T-cell (primary cell): ENCODE measurements at places on chromosomes 4 and X. TPM values are rescaled to one million over a fixed set of nuclear protein-coding genes. Genes with fewer than 3 reads are reported as not detected.

DNA sequence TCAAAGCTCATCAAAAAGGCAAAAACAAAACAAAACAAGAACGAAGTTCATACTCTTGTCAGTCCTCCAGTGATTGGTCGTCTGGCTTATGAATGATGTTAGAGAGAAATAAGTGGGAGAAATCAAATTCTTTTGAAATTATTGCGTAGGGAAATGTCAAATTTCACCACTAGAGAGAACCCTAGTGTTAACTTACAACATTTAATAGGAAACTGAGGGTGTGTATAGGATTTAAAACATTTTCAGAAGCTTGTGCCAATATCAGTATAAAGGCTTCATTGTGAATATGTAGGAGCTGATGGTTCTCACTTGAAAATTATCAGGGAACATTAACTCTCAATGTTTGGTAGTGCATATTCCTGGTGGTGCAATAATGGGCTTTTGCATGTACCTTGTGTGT is 17.4 kb downstream of the ADH6 start:
- no peak for DNase-seq

DNA sequence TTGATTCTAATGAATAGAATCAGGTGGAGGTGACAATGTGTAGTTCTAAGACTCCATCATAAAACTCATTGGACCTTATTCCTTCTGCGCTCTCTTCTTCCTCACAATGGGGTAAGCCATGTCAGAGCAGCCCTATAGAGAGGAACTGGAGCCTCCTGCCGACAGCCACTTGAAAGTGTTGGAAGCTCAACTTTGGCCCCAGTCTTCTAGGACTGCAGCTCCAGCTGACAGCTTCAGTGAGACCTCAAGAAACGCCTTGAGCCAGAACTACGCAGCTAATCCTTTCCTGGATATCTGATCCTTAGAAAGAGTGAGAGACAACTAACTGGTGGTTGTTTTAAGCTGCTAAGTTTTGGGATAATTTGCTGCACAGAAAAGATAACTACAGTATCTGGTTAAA is 22.1 kb upstream of the ADH7 start:
- DNase-seq: no peak

DNA sequence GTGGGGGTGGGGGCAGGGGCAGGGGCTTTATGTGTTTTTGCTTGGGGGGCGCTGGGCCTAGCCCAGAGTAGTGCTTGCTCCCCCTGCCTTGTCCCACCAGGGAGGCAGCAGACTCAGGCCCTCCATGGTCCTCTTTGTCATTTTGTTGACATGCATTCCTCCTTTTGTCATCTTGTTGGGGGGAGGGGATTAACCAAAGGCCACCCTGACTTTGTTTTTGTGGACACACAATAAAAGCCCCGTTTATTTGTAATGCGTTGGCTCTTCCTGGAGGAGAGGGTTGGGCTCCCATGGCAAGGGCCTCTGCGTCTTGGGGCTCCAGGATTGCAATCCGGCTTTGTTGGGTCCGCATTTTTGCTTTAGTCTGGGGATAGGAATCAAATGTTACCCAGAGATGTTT is 2.2 kb downstream of the EMD start:
- DNase-seq: no peak

HEPH gene
- 0.39 TPM for total RNA-seq

DNA sequence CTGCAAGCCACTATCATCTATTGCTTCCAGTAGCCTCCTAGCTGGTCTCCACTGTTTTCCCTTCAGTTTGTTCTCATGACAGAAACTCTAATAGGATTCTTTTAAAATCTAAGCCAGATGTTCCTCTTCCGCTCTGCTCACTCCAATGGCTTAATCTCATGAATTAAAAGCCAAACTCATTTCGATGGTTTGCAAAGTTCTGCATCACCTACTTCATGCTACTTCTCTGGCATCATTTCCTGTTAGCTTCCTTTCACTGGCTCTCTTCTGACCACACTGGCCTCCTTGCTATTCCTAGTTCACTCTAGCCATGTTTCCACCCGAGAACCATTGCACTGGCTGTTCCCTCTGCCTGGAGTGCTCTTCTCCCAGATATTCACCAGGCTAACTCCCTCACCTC is 102.0 kb upstream of the LSM6 start:
- DNase-seq: no peak

DNA sequence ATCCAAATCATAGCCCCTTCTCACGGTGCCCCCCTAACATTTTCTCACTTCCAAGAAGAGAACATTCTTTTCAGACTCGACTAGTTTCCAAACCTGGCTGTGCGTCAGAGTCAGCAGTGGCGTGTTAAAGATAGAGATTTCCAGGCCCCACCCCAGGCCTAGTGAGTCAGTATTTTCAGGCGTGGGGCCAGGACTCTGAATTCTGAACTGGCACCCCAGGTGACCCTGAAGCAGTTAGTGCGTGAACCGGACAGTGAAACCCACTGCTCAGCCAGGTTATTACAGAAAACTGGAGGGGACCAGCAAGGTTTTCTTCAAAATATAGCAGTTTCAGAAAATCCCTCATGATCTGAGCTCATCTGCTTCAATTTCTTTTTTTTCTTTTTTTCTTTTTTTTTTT is 35.0 kb upstream of the BCOR start:
- DNase-seq: no peak

GRCh38 chr4:10048941-10049697 is 27.8 kb upstream of the SLC2A9 start:
- DNase-seq: no peak

GRCh38 chr4:15690020-15690809 is 8.6 kb downstream of the FAM200B start:
- no peak for DNase-seq

DNA sequence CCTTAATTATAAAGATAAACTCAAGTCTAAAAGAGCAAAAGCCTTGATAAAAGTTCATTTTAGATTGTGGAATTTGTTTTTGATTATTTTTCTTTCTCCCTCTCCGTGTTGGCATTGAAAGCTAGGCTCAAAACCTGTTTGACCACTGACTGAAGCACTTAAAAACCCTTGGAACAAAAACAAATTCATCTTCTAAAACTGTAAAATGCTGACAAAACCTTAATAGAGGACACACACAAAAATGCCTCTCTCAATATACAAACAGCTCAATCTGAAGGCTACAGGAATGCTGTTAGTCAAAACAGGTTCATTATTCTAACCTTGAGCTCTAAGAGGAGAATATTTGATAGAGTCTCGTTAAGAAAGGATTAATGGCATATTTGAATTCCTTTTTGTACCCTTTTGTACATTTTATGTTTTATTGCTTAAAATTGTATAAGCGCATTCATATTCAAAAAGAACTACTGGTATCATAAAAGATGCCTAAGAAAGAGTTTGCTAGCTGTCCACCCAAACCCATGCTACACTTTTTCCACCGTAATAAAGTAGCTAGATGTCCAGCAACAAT is 74.3 kb upstream of the NAP1L5 start:
- no peak for DNase-seq

TRIM75 gene
- total RNA-seq: not detected

MAGEA9B gene
- total RNA-seq: not detected

NXF2 gene
- not detected for total RNA-seq

USP38 gene
- 23.3 TPM for total RNA-seq

TXK gene
- total RNA-seq: 161 TPM

PHOX2B gene
- not detected for total RNA-seq

GRCh38 chrX:41868392-41868977 is 54.9 kb downstream of the CASK start:
- DNase-seq: no peak
